ENCODE measurements at places on chromosomes 6 and 20.

GRCh38 chr6:32779036-32779435 lies 15.7 kb upstream of the HLA-DQB2 start:
- no peak for DNase-seq

- no peak for DNase-seq
Measured at GRCh38 chr6:90436403-90436802, 139.8 kb upstream of the BACH2 start.

DNA sequence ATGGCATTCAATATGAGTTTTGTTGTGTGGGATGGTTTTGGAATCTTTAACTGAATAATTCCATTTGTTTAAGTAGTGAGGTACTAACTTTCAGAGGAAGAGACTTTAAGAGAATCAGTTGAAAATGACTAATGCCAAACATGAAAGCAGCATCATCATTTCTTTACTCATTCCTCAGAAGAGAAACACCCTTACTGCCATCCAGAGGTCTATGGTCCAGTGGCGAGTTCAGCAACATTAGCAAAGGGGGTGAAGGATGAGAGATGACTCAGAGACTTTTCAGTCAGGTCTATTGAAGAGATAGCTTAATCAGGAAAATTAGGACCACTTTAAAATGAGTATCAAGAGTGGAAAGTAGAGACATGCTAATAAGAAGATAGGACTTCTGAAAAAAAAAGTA lies 118.8 kb downstream of the COL19A1 start:
- DNase-seq, result no peak

DNA sequence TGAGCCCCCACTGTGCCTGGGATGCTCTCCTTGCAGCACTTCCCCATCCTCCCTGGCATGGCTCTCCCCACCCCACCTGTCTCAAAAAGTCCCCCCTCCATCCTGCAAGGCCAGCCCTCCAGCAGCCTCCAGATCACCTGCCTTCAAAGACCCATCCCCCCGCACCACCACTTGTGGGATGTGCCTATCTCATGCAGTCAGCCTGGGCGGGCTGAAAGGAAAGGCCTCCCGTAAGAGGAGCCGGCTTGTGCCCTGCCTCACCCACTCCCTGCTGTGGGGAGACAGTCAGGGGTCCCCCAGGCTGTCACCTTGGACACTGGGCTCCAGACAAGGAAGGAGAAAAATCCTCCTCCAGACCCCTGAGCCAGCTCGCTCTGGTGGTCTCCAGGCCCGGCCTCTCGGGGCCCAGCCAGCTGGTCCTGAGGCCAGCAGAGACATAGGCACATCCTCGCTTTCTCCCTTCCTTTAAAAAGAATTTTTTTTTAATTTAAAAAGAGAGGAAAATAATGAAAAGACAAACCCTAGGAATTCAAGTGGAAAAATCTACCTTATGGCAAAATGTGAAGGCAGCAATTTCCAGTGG lies 77.3 kb downstream of the GRM4 start:
- DNase-seq, result no peak

GRCh38 chr20:18276821-18277220 lies 11.5 kb upstream of the ZNF133 start:
- DNase-seq, result peak; percentile 21

DNA sequence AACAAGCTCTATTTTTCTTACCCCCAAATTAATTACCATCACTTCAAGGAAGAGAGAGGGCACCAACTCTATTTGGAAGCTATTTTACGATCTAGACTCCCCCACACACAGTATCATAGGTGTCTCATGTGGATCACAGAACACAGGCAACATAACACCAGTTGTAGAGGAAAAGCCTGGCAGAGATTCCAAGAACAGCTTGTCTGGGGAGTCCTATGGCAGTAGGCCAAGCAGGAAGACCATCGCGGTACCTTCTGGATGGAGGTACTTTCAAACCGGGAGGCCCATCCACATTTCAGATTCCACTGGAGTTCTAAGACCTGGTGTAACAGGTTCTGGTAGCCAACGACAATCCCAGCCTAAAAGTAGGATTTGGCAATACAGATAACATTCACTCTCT lies 37.6 kb upstream of the SPDEF start:
- no peak for DNase-seq

DNA sequence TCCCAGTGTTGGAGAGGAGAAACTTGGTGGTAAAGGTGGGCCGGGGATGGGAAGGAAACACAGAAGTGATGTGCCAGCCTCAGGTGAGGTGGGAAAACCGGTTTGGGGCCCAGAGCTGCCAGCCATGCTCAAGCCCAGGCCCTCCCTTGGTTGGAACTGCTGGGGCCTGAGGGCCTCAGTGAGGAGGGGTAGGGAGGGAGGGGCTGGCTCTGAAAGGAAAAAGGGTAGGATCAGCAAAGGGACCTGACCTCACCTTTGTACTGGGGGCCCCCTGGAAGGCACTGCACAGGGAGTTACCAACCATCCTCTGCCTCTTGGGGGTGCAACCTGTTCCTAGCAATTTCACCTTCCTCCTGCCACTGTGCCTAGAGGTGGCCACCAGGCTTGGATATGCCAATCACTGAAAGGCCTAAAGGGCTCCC lies 1.8 kb upstream of the SPEF1 start:
- DNase-seq, result no peak

DNA sequence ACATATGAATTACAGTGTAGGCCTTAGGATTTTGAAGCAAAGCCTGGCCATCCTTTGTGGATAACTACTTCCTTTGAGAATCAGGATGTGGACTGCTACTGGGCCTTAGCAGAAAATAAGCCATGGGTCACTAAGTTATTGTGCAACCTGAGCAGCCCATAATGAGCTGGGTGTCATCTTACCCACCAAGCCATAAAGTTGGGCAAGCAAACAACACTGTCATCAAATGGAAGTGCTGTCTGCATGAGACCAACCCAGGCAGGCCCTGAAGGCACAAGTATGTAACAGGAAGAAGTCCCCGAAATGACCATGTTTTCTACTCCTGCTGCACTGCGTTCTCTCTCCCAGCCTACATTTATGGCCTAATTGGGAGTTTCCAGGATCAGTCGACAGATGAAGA lies 205.6 kb upstream of the GGTLC1 start:
- DNase-seq, result no peak

- no peak for DNase-seq
Measured at GRCh38 chr6:118724211-118724610, 72.8 kb upstream of the CEP85L start.

GRCh38 chr6:166520905-166521834 lies 65.3 kb downstream of the RAMACL start:
- no peak for DNase-seq

DNA sequence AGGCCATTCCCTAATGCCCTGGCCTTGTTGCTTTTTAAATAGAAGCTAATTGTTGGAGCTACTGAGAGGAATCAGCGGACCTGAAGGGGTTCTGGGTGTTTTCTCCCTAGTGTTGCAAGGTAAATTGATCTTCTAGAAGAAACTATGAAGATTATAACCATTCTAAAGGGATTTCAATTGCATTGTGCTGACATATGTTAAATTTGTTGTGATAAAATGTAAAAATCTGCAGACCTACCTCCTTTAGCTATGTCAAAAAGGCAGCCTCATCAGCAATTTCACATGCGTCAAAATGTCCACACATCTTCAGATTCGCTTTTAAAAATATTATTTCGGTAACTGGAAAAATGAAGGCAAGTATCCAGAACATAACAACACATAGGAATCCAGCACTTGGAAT lies 44.4 kb downstream of the IYD start:
- DNase-seq, result no peak

DNA sequence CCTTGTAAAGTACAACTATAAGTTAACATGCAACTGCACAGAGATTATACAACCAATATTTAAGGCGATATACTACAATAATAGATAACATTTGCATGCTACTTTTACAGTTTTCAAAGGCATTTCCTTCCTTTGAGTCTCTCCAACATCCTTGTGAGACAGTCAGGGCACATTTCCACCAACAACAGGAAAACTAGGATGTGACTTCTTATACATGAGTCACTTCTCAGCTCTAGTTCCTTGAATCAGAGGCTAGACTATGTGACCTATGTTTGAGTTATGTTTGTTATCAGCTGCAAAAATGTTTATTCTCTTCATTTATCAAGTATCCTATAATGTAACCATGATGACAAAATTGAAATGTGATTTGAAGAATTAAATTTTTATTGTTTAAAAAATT lies 51.7 kb upstream of the TFAP2D start:
- no peak for DNase-seq

DNA sequence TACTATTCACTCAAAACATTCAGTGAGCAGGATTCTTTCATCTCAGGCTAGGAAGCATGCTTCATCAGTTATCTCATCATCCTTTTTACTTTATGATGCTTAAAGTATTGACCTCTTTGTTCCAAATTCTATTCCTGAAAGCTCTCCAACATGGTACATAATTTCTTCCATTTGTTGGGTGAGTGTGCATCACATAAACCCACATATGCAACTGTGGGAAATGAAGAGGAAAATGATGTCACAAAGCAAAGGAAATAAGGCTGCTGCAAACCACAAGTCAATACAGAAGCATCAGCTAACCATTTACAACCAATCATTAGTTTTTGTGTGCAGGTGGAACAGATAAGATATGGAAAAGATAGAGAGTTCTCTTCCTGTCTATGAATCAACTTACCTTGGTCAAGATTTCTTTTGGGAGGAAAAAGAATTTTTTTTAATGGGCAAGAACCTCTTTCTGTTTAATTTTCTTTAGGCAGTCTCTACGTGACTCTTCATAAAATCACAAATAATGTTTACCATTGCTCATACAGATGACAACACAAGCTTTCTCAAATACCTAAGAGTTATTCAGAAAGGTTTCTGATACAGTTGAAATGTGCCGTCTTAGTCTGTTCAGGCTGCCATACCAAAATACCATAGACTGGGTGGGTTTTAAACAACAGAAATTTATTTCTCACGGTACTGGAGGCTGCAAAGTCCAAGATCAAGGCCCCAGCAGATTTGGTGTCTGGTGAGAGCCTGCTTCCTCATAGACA lies 259.9 kb downstream of the ADGRG6 start:
- no peak for DNase-seq

DNA sequence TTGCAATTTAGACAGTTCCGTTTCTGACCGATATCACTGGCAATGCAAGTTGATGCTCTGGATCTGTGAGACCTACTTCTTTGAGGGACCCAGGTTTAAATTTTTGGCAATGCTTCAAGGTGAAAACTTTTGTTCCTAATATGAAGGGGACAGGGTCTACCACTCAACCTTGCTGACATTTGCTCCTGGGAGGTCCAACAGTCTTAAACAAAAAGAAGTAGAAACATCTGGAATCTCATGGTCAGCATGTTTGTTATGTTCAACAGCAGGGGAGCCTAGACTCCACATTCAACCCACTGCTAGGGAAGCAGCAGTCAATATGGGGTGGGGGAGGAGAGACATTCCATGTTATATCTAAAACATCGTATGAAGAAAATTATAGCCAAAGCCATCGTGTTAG lies 196.4 kb downstream of the SIM1 start:
- no peak for DNase-seq

DNA sequence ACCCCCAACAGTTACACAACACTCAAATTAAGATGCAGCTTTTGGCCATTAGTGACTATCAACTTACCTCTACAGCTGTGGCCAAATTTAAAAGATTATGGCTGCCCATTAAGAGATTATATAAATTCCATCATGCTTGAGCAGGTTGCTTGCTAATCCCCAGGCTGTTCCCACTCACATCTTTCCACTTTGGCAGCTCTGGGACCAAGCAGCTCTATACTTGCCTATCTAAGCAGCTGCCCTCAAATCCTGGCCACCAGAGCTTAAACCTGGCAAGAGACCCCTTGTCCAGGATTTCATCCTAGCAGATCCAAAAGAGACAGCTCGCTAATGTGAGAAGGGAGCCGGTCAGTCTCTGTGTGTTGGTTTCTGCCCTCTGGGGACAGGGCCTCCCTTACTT lies 127.9 kb downstream of the SLC23A2 start:
- DNase-seq, result no peak

GRCh38 chr6:166589337-166589731 lies 2.9 kb upstream of the RAMACL start:
- no peak for DNase-seq

DNA sequence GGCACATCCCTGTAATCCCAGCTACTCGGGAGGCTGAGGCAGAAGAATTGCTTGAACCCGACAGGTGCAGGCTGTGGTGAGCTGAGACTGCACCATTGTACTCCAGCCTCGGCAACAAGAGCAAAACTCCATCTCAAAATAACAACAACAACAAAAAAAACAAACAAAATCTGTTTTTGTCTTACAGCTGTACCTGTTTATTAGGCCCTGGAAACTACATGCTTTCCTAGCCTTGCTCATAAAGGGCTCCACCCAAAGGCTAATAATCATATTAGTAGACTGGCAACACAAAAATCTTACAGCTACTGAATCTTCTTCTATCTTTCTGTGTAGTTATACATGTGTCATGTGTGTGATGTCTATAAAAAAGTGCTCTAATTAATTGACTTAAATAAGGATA lies 503.9 kb upstream of the EYS start:
- no peak for DNase-seq

GRCh38 chr20:50651676-50652075 lies 39.7 kb downstream of the RIPOR3 start:
- no peak for DNase-seq

DNA sequence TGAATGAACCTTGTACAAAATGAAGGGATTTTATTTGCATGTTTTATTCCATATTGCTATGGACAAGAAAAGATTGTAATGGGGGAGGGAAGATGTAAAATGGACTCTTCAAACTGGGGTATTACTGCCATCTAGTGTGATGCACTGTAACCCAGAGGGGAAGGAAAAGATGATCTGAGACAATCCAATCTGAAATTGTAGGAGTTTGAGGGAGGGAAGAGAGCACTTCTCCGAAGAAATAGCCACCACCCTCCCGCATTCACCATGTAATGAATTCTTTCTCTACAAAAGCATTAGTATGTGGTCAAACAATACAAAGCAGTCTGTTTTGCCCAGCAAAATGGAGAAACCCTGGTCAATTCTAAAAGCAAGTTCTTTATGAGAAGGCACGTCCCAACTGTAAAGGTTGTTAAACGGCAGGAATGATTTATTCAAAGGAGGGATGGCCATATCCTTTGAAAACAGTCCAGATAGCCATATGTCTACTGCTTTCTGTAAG lies 679.5 kb upstream of the NRSN1 start:
- no peak for DNase-seq

DNA sequence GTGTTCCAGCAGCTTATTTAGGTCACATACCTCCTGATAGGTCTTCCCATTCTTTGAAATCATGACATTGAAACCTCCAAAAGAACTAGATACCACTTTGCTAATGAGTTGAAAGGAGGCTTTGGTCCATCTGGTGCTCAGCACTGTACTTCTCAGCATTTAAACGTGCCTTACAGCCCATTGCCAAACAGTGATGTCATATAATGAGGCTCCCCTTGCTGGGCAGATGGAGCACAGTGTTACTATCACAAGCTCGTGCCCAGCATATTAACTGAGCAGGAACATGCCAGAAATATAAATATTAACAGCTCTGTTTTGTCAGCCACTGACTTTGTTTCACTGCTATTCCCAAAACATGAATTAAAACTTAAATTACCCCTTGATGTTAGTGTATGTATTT lies 25.5 kb upstream of the MAPK13 start:
- no peak for DNase-seq

DNA sequence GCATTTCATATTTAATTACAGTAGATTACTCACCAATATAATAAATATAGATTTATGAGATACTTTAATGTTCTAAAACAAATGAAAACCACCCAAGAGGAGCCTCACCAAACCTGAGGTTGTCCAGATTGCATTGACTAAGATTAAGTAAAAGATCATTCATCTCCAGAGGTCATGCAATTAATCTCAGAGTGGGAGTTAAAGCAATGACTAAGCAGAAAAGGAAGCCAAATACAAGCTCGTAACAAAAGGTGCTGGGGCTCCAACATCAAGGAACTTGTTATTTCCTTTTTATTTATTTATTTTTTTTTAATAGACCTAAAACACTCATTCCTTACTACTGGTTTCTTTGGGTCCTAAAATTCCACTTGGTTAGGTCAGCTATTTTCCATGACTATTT lies 57.7 kb downstream of the RSPO3 start:
- DNase-seq, result no peak

Measured in T-helper 9 cell (primary cell).